ENCODE measurements at places on chromosomes 11 and 22.

GRCh38 chr11:118522571-118523072, 4.7 kb upstream of the TTC36 start:
- DNase-seq, result no peak

GRCh38 chr22:25698978-25699377, 43.0 kb upstream of the MYO18B start:
- no peak for DNase-seq

- DNase-seq, result peak; percentile 78
Observed at GRCh38 chr11:33736148-33736812, at the start of gene CD59. CD59 (minus strand) TSS chr11:33736423; CDS start chr11:33722445, 13,978 bp downstream.

DNA sequence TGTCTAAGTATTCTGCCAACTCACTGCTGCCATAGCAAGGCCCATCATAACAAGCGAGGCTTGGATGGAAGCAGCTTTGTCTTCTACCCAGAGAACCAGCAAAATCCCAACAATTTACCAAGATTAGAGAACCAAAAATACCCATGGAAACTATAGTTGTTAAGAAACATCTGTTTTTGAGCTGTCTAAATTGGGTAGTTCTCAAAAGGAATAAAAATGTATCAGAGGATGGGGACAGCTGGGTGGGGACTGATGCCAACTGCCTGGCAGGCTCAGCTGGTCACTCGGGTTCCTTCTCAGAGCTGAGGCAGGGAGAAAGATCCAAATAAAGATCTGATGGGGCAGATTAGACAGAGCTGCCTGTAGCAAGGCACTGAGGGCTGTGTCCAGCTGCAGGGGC, 85.9 kb upstream of the GRK3 start:
- no peak for DNase-seq

DNA sequence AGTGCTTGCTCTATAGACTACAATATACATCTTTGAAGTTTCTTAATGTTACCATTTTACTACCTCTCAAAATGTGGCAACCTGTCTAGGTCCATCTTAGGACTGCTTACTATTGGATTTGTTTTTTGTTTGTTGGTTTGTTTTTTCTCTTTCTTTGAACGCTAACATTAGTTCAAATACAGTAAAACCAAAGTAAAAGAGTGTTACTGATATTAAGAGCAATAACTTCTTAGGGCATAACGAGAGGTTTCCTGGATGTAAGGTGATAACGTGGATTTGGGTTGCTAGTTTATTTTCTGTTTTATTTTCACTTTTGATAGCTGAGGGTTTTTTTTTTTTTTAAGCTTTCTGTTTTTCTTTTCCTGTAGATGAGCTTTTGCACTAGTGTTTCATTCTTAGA, 43.6 kb downstream of the TMEM135 start:
- DNase-seq, result no peak

DNA sequence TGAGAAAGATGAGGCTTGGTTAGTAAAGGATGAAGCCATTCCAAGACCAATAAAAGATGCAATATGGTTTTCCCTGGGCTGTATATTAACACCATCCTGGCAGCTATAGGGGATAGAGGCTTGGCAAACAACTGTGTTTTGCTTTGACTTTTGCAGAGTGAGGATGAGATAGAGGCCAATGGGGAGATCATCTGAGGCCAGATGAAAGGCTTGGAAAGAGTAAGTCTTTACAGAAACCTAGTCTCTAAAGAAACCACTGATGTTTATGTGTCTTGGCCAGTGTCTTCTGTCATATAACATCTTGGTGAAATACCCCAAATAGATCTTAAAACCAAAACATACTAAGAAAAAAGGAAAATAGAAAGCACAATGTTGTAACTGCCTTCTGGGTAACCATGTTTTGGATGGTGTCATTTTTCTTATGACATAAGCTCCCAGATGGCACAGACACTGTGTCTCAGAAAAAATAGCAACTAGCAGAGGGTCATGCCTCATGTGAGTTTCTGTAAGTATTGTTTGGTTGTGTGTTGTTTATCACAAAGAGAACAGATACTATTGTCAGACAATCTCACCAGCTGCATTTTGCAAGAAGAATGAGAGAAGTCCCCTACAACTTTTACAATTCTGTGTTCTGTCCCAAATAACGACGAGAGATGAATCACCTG, 305.4 kb downstream of the ST3GAL4 start:
- no peak for DNase-seq

- no peak for DNase-seq
Observed at GRCh38 chr11:47361419-47361818, 8.9 kb upstream of the MYBPC3 start.

- DNase-seq, result no peak
Observed at GRCh38 chr11:16861862-16862261, 123.4 kb downstream of the C11orf58 start.

GRCh38 chr11:97850701-97851100, 1170.0 kb upstream of the CNTN5 start:
- DNase-seq, result no peak

DNA sequence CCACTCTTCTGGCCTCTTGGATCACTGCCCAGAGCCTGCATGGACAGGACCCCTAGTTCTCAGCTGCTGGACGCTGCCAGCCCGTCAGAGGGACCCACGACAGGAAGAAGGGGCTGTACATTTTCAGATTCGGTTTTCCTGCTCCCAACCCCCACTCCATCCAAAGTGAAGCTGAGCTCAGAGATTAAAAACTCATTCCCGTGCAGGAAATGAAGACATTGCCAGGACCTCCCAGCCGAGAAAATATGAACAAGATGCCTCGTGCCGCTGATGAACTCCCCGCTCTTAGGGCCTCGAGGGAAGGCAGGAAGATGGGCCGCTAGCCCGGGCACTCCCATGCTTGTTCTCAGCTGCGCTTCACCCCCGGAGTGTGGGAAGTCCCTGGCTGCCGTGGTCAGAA, 36.1 kb downstream of the RPUSD4 start:
- DNase-seq, result peak; percentile 24

- no peak for DNase-seq
Observed at GRCh38 chr11:120659076-120659475, 147.5 kb downstream of the GRIK4 start.

- DNase-seq, result no peak
Observed at GRCh38 chr22:48942698-48943566, 884.7 kb downstream of the BRD1 start.

DNA sequence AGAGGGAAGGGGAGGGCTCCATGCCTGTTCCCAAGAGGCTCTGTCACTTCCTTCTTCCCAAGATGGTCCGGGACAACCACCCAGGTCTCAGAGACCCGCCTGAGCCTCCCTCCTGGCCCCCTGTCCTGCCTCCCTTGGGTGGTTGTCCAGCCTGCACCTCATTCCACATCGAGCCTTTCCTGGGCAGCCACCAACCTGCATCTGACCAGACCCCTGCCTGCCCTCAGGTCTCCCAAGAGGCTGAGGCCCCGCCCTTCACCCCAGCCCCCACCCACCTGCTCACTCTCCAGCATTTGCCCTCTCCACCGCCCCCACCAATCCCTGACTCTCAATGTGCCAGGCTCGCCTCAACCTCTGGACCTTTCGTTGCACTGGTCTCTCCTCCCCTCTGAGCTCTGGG, 97.5 kb upstream of the LMO1 start:
- no peak for DNase-seq

DNA sequence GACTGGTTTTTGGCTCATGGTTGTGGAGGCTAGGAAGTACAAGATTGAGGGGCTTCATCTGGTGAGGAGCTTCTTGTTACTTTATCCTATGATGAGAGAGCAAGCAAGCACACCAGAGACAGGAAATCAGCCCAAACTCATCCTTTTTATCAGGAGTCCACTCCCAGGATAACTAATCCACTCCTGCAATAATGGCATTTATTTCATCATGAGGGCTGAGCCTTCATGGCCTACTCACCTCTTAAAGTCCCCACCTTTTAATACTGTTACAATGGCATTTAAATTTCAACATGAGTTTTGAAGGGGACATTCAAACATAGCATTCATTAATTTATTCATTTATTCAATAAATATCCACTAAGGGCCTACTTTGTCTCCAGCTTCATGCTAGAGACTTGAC, 60.9 kb downstream of the PARVA start:
- DNase-seq, result no peak

DNA sequence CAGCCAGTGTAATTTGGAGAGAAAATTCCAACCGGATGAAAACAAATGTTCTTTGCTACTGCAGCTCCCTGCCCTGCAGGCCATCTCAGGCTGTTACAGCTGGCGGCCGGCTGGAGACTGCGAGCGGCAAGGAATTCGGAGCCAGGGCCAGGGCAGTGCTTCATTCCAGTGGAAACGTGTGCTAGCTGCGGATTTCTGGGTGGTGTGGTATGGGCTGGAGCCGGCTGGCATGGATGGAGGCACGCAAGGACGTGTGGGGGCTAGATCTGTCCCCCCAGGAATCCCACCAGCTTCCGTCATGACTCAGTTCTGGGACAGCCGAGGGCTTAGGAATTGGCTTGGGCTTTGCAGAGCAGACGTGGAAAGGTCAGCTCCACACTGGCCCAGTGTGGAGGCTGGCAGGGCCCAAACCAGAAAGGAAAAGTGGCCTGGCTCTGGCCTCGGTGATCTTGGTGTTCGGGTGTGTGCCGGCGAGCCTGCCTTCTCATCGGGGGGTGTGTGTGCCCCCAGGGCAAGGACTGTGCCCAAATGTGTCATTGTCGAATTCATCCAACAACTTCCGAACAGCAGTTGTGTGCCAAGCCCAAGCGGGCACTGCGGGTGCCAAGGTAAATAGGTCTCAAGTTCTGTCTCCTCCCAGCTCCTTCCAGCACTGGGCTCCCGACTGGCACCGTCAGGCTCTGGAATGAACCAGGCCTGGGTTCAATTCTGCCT, 48.1 kb upstream of the SHISAL1 start:
- DNase-seq, result peak; percentile 40

DNA sequence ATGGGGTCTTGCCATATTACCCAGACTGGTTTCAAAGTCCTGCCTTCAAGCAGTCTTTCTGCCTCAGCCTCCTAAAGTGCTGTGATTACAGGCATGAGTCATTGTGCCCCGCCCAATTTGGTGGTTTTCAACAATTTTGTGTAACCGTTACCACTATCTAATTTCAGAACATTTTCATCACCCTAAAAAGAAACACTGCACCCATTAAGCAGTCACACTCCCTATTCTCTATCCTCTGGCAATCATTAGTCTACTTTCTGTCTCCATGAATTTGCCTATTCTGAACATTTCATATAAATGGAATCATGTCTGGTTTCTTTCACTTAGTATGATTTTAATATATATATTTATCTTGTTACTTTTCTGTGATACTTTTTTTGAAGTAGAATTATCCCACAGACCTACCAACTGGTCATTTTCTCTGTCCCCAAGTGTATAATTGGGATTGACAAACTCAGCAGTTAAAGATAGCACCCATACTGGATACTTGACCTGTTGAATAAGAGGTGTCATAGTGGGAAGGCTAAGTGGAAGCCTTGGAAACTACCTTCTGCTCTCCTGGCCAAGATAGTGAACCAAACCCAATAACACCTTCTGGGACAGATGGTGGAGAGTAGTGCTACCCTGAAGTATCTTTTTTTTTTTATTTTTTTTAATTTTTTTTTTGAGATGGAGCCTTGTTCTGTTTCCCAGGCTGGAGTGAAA, 64.8 kb downstream of the STIM1 start:
- no peak for DNase-seq

- DNase-seq, result no peak
Observed at GRCh38 chr22:19727310-19728150, 4.2 kb downstream of the GP1BB start.

DNA sequence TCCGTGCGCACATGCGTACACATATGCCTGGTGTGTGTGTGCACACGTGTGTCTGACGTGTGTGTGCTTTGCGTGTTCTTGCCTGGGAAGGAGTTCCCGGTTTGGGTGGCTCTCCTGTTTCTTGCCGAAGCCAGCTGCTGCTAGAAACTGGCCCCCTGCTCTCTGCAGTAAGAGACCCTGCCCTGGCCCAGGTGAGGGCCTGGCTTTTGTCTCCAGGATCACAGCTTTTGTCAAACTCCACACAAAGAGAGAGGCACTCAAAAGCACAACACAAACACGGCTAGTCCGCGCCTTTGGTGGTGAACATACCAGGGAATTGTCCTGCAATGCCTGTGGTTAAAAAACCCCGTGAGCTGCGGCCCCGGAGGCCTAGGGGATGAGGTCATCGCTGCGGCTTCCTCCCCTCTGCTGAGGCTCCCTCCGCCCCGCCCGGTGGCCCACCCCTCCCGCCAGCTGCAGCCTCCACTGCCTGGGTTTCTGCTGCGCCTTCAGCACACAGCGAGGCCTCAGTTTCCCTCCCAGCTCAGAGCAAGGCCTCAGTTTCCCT, 88.9 kb downstream of the KCNQ1 start:
- DNase-seq, result no peak

DNA sequence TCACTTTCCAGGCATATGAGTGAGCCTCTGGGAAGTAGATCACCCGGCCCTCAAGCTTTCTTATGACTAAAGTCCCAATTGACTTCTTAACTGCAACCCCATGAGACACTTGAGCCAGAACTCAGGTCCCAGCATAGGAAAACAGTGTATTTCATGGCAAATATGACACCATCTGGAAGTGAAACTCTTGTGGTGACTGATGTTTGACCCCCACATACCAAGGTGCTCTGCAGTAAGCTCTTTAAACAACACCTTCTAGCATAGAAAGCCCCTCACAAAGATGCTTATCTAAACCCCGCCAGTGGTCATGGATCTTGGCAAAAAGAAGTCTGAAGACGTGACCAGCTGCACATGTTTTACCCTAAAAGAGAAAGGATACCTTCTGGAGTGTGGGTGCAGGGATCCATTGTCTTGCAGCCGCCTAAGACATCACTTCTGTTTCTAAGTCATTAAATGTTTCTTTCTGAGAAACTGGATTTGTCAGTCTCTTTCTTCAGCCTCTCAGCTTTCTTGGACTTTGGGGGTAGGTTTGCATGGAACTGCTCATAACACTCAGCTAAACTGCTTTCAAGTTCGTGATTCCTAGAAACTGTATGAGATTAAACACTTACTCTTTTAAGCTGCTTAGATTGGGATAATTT, 7.4 kb upstream of the PELI3 start:
- no peak for DNase-seq

GRCh38 chr11:102061276-102061675, 14.0 kb downstream of the CFAP300 start:
- DNase-seq, result peak; percentile 3

DNA sequence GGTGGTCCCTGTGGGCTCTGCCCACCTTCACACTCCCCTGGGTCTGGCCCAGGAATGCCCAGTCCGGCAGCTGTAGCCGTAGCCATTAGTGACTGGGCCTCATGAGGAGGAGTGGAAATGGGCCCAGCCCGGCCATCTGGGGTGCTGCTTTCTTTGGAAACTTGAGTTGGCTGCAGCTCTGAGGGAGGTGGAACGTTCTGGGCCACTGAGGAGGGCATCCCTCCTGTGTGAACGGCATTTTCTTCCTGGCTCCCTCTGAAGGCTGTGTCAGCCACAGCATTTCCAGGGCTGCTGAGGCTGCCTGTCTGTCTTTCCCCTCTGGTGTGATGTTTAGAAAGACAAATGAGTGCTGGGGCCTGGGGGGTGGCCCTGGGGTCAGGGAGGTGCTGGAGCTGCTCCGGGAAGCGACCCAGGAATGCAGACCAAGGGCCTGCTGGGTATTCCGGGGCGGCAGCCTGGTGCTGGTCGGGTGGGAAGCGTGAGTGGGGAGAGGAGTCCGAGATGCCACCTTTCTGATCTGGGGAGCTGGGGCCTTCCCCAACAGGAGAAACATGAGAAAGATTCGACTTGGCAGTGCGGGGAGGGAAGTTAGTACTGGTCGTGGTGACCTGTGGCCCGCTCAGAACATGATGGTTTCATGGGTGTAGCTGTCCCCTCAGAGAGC, 27.1 kb downstream of the PTDSS2 start:
- no peak for DNase-seq

- no peak for DNase-seq
Observed at GRCh38 chr11:118740892-118741291, 50.1 kb downstream of the DDX6 start.

Measured in dermis microvascular lymphatic vessel endothelial cell (primary cell).